ENCODE measurements at places on chromosomes 5 and 9.

DNA sequence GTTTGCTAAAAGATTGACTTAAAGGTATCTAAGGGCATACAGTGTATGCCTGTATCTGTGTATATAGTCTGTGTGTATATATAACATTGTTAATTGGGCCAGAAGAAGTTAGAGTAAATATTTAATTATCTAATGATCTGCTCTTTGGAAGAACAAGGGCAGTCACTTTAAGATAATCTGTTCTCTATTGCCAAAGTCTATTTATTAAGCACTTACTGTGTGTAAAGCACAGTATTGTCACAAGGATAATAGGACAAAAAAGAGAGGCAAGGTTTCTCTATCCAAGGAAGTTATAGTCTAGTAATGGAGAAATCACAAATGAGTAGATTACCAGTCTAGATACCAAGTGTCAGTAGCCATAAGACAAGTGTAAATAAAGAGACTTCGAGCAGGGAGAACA, 51.5 kb downstream of the SV2C start:
- H3K27ac ChIP-seq: no peak overlapping the region
- H3K27me3 ChIP-seq: peaks cover 36% of the 10 kb centered on the region
- no peaks in the 10 kb centered on the region for H3K36me3 ChIP-seq
- H3K4me1 ChIP-seq: no peaks in the 10 kb centered on the region
- no peak for DNase-seq

- H3K27ac ChIP-seq: no peak overlapping the region
- DNase-seq: no peak
- H3K4me1 ChIP-seq: no peaks in the 10 kb centered on the region
- H3K36me3 ChIP-seq: peaks cover 18% of the 10 kb centered on the region
- H3K4me3 ChIP-seq: no peak overlapping the region
- no peaks in the 10 kb centered on the region for H3K27me3 ChIP-seq
Observed at GRCh38 chr5:126486332-126486731, 63.1 kb downstream of the GRAMD2B start.

DNA sequence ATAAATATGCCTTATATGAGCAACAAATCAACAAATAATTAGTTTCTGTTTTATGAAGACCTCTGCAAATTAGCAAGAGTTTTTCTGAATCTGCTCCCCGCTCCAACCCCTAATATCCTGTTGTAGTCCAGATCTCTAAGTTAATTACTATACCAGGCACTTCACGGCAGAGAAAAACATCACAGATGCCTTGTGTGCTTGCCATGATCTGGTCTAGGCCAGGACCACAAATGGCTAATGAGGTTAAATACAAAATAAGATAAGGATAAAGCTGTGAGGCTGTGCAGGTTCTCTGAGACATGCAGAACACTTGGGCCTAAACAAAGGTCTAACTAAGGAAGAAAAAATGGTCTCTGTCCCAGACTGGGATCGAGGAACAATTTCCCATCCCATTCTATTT, 150.8 kb downstream of the SLIT3 start:
- H3K4me3 ChIP-seq: no peak overlapping the region
- H3K27ac ChIP-seq: no peak overlapping the region
- DNase-seq: no peak
- H3K27me3 ChIP-seq: no peaks in the 10 kb centered on the region
- H3K36me3 ChIP-seq: no peaks in the 10 kb centered on the region

- no peak overlapping the region for H3K27ac ChIP-seq
- no peak for DNase-seq
- H3K4me3 ChIP-seq: no peak overlapping the region
Observed at GRCh38 chr9:129093602-129094386, 12.9 kb downstream of the DOLPP1 start.

GRCh38 chr5:133848341-133848811, 120.0 kb downstream of the C5orf15 start:
- H3K4me1 ChIP-seq: peaks cover 8% of the 10 kb centered on the region
- H3K36me3 ChIP-seq: no peaks in the 10 kb centered on the region
- peak overlapping the region; percentile 26 for H3K27ac ChIP-seq

- H3K27ac ChIP-seq: no peak overlapping the region
- H3K4me1 ChIP-seq: no peaks in the 10 kb centered on the region
- H3K36me3 ChIP-seq: no peaks in the 10 kb centered on the region
- no peaks in the 10 kb centered on the region for H3K27me3 ChIP-seq
Observed at GRCh38 chr5:83891261-83891660, 170.6 kb upstream of the HAPLN1 start.

DNA sequence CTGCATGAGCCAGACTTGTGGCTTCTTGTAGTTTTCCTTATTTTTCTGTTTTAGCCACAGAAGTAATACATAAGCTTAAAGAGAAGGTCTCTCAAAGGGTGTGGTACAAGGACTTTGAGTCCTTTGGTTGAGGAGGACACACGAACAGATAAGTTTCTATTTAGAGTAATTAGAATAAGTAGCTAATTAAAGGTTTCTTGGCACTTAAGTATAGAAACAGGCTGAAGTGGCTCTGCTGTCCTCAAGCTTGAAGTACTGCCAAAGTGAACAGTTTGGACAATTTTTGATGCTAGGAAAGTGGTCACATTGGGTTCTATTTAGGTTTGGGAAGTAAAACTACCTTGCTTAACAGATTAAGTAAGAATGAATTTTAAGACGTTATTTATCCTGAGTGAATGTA, 278.3 kb upstream of the MPDZ start:
- H3K4me1 ChIP-seq: no peaks in the 10 kb centered on the region
- no peaks in the 10 kb centered on the region for H3K27me3 ChIP-seq
- no peaks in the 10 kb centered on the region for H3K36me3 ChIP-seq
- no peak overlapping the region for H3K27ac ChIP-seq
- H3K4me3 ChIP-seq: no peak overlapping the region
- DNase-seq: no peak

GRCh38 chr5:157370967-157371366, 89.0 kb upstream of the NIPAL4 start:
- H3K4me3 ChIP-seq: no peak overlapping the region
- no peak overlapping the region for H3K27ac ChIP-seq
- H3K36me3 ChIP-seq: peaks cover 62% of the 10 kb centered on the region
- no peaks in the 10 kb centered on the region for H3K27me3 ChIP-seq
- no peak for DNase-seq

DNA sequence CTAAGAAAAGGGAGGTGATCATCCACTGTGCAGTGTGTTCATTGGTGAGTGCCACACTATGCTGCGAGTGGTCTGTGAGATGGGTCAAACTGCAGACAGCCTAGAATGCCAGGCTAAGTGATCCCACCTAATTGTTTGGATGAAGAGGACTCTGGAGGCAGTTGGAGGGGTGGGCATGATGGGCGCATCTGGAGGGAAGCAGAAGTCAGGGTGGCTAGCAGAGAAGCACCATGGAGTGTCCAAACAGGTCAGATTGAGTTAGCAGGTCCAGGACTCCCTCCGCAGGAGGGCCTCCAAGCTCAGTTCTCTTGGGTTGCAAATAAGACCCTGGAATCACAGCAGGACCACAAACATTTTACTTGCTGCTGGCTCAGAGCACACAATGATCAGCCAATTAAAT, 19.9 kb upstream of the ANGPTL2 start:
- no peaks in the 10 kb centered on the region for H3K4me1 ChIP-seq
- no peak overlapping the region for H3K27ac ChIP-seq
- no peaks in the 10 kb centered on the region for H3K36me3 ChIP-seq
- DNase-seq: no peak
- peaks cover 29% of the 10 kb centered on the region for H3K27me3 ChIP-seq

GRCh38 chr5:137778772-137779564, 24.8 kb upstream of the HNRNPA0 start:
- H3K4me1 ChIP-seq: no peaks in the 10 kb centered on the region
- H3K4me3 ChIP-seq: no peak overlapping the region
- H3K27ac ChIP-seq: no peak overlapping the region

All from T-helper 2 cell treated with Interferon-gamma antibody and Interleukin-4, amounts not matched to agents 5 μg/mL and 100 μg/mL, for 36 hours (primary cell).